ENCODE measurements at places on chromosomes 6 and 20. TPM values are rescaled to one million over a fixed set of nuclear protein-coding genes. Genes with fewer than 3 reads are reported as not detected.

- DNase-seq, result no peak
Measured at GRCh38 chr6:84581494-84582259, 182.7 kb downstream of the TBX18 start.

- no peak for DNase-seq
Measured at GRCh38 chr20:10761786-10762185, 88.0 kb upstream of the JAG1 start.

GRCh38 chr6:117018771-117019170 is 141.7 kb downstream of the RFX6 start:
- no peak for DNase-seq

RPS6KA2 gene
- polyA plus RNA-seq, result 22.5 TPM

MYBL2 gene
- polyA plus RNA-seq, result 12.1 TPM

DNA sequence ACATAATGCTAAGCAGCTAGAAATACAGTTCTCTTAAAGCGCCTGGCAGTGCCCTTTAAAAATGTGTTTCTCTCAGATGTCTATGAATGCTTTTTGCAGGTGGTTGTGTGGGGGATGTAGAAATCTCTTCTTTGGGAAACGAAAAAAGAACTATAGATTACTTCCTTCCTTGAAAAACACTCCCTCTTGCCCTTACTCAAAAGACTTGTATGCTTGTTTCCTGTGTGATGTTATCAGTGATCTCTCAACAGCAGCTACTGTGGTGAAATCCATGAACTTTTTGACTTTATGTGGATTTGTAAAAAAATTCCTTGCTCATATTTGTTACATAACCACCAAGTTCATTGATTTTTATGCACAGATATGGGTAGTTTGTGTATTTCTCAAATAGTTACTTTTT is 916.5 kb downstream of the QKI start:
- DNase-seq, result no peak

- DNase-seq, result no peak
Measured at GRCh38 chr6:41519305-41519744, 26.9 kb upstream of the FOXP4 start.

RGS17 gene
- 1.2 TPM for polyA plus RNA-seq

NRN1 gene
- 28.1 TPM for polyA plus RNA-seq

DNA sequence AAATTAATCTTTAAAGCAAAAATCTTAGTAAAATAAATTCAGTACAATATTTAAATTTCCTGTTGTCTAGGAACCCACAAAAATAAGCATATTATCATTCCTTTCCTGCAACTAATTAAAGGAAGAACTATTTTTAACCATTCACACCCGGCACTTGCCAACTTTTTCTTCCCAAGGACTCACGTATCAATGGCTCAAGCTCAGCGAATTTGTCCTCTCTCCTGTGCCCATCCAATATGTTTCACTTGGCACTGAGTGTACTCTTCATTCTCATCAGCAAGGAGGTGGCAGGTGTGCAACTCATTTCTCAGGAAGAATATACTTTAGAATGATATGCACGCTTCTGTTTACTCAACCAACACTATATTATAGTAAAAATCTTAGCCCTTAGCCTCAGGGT is 419.4 kb downstream of the C6orf118 start:
- no peak for DNase-seq

All from forelimb muscle (tissue), 1 donor.